ENCODE measurements at places on chromosomes 7 and 10.

GRCh38 chr10:117804470-117805011 is 242.2 kb downstream of the RAB11FIP2 start:
- no peak for DNase-seq

- DNase-seq, result no peak
Measured at GRCh38 chr7:92432299-92432946, 14.9 kb upstream of the GATAD1 start.

GRCh38 chr10:10530313-10530712 is 487.4 kb upstream of the CELF2 start:
- DNase-seq, result no peak

GRCh38 chr7:71784180-71784579 is 628.0 kb downstream of the CALN1 start:
- no peak for DNase-seq

- DNase-seq, result no peak
Measured at GRCh38 chr10:112308125-112308502, 24.9 kb downstream of the TECTB start.

DNA sequence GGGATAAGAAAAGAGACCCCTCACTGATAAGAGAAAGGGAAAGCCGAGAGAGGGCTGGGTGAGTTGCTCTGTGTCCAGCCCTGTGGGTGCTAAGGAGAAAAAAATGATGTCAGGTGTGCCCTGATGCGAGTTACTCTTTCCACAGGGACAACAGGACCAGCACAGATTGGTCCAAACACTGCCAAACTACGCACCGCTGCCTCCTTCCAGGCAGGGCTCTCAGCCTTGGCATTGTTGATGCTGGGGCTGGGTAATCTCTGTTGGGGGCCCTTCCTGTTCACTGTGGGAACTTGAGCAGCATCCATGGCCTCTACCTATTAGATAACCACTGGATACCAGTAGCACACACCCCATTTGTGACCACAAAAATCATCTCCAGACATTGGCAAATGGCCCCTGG is 10.3 kb upstream of the ATP6V0E2 start:
- DNase-seq, result no peak

All from stimulated activated CD8-positive, alpha-beta memory T cell treated with anti-CD3 and anti-CD28 coated beads, Interleukin-2, amount 100 ng/mL, for 1 hour (primary cell).